ENCODE measurements at places on chromosomes 7 and 10. TPM values are rescaled to one million over a fixed set of nuclear protein-coding genes. Genes with fewer than 3 reads are reported as not detected.

DNA sequence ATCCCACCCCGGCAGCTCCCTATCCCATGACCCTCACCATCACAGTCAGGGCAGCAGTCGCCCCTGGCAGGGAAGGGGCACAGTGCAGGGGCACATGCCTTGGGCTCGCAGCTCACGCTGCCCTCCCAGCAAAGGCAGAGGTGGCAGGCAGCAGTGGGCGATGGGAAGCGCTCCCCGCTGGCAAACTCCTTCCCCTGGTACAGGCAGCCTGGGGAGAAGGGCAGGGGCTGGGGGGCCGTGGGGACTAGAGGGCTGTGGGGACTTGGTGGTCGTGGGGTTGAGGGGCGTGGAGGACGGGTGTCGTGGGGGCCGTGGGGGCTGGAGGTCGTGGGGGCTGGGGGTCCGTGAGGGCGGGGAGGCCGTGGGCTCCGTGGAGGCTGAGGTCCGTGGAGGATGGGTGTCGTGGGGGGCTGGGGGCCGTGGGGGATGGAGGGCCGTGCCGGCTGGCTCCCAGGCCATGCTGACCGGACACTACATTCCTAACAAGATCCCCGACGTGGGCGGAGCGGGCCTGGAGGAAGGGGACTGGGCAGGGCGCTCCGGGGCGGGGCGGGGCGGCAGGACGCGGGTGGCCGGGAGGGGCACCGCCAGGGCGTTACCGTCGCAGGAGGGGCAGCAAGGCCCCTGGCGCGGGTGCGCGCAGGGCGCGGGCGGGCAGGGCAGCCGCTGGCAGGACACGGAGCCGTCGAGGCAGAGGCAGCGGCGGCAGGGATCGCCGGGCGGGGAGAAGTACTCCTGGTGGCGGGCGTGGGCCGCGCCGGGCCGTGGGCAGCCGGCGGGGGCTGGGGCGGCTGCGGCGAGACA, 20.0 kb downstream of the KCP start:
- no peak for DNase-seq
- no peak overlapping the region for H3K27ac ChIP-seq

Gene PALD1
- 0.10 TPM for total RNA-seq

DNA sequence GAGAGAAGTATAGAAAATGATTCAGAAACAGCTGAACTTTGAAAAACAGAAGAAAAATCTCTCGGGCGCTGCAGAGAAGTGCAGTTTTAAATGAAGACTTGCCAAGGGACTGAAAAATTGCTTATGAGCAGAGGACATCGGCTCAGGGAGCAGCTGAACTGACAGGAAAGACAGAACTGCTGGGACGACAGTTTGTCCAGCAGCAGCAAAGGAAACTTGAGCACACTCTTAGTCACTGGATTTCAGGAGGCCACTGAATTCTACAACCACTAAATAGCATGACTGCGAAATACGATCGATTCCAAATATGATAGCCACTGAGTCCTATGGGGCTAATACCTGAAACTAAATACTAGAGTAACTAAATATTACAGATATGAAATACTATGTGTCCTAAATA, 43.0 kb downstream of the LEP start:
- no peak for DNase-seq
- H3K4me1 ChIP-seq: no peaks in the 10 kb centered on the region
- no peaks in the 10 kb centered on the region for H3K27me3 ChIP-seq
- H3K4me3 ChIP-seq: no peak overlapping the region
- no peaks in the 10 kb centered on the region for H3K36me3 ChIP-seq

GRCh38 chr7:32905175-32905662, 13.7 kb upstream of the KBTBD2 start:
- peak; percentile 68 for DNase-seq
- peak overlapping the region; percentile 31 for H3K4me3 ChIP-seq
- no peaks in the 10 kb centered on the region for H3K36me3 ChIP-seq

DNA sequence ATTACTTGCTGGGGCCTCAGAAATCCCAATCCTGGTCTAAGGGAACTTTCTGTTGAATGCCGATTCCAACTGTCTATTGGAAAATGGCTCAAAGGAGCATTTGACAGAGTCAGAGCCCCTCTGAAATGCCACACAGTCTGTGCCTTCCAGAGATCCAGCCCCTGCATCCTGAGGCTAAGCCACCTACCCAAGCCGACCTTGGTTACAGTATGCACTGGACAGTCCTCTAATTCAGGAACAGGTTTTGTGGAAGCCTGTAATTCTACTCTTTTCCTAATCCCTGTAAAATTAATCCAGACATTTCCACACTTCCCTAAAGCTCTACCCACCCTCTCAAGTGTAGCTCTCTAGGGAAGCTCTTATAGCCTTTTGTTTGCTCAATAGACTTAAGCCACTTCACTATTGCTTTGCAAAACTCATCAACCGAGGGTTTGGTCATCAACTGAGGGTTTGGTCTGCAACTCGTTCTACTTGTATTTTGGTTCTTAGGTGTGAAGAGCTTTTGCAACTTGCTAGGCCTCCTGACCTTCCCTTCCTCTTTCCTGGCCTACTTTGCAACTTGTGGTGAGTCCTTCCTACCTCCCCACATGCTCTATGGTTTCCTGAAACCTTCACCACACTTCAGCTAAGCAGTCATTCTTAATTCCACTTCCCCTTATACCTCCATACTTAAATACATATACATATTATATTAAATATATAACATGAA, 364.8 kb downstream of the SFMBT2 start:
- DNase-seq: peak; percentile 22
- H3K27me3 ChIP-seq: no peaks in the 10 kb centered on the region
- H3K4me3 ChIP-seq: no peak overlapping the region
- H3K4me1 ChIP-seq: no peaks in the 10 kb centered on the region
- H3K27ac ChIP-seq: peak overlapping the region; percentile 31

- no peak for DNase-seq
- H3K4me3 ChIP-seq: no peak overlapping the region
- no peaks in the 10 kb centered on the region for H3K36me3 ChIP-seq
- H3K27me3 ChIP-seq: no peaks in the 10 kb centered on the region
- H3K4me1 ChIP-seq: no peaks in the 10 kb centered on the region
Measured at GRCh38 chr10:78433076-78433595, 399.5 kb downstream of the RPS24 start.

- no peak overlapping the region for H3K27ac ChIP-seq
- H3K4me3 ChIP-seq: no peak overlapping the region
- H3K27me3 ChIP-seq: no peaks in the 10 kb centered on the region
- H3K36me3 ChIP-seq: no peaks in the 10 kb centered on the region
- DNase-seq: no peak
- H3K4me1 ChIP-seq: no peaks in the 10 kb centered on the region
Measured at GRCh38 chr10:113820507-113820906, 33.4 kb downstream of the DCLRE1A start.

DNA sequence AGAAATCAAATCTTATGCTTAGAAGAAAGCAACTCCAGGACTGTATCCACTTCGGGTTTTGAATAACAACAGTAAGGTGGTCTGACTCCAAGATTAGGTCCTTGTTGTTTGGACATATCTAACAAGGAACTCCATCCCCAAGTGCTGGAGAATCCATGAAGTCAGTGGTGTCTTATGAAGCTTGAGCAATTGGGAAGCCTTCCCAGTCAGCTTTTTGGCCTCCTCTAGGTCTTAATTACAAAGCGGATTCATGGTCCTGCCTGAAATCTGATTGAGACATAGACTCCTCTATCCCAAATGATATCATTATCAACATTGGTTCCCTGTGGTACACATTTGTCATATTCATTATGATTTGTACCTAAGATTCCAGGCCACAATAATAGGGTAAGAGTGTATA, 642.6 kb downstream of the AUTS2 start:
- no peaks in the 10 kb centered on the region for H3K4me1 ChIP-seq
- no peaks in the 10 kb centered on the region for H3K27me3 ChIP-seq
- H3K27ac ChIP-seq: no peak overlapping the region
- no peak overlapping the region for H3K4me3 ChIP-seq

GRCh38 chr10:4669585-4669984, 156.4 kb upstream of the AKR1E2 start:
- no peaks in the 10 kb centered on the region for H3K36me3 ChIP-seq
- H3K4me3 ChIP-seq: no peak overlapping the region
- H3K4me1 ChIP-seq: no peaks in the 10 kb centered on the region
- DNase-seq: no peak

DNA sequence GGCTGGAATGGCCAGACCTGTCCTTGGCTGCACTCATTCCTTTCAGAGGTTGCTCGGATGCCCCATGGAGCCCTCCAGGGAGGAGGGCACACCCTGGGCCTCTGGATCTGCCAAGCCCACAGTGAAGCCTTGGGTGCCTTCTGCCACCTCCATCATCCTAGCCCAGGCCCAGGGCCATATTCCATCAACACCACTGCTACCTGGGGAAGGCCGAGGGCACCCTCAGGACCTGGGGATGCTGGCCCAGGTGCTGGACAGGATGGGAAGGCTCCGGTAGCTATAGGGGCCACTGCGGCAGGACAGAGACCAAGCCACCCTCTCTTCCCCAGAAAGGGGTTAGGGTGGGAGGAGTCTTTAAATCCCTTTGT, 810 bp downstream of the OPN4 start:
- H3K27ac ChIP-seq: no peak overlapping the region
- no peak for DNase-seq
- no peaks in the 10 kb centered on the region for H3K36me3 ChIP-seq
- peaks cover 18% of the 10 kb centered on the region for H3K27me3 ChIP-seq
- H3K4me3 ChIP-seq: no peak overlapping the region

DNA sequence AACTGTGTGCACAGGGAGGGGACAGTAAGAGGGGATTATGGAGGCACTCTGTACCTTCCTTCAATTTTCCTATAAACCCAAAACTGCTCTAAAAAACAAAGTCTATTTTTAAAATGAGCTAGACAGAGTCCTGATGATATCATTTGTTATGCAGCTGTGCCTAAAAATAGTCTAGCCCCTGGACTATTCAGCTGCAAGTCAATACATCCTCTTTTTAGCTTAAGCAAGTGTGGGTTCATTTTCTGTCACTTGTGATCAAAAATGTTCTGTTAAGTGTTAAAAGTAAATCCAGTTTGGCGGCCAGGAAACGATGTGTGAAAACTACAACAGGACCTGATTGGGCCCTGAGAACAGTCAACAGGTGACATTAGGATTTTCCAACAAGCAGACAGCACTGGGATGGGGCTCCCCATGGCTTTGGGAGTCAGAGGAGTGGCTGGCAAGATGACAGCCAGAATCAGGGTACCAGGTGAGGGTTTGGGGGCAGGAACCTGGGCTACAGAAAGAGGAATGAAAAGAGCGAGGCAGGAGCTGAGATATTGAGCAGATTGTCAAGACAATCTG, 33.9 kb downstream of the FAM107B start:
- no peaks in the 10 kb centered on the region for H3K36me3 ChIP-seq
- H3K27me3 ChIP-seq: no peaks in the 10 kb centered on the region
- DNase-seq: no peak

Gene AUTS2
- total RNA-seq: 66.2 TPM

DNA sequence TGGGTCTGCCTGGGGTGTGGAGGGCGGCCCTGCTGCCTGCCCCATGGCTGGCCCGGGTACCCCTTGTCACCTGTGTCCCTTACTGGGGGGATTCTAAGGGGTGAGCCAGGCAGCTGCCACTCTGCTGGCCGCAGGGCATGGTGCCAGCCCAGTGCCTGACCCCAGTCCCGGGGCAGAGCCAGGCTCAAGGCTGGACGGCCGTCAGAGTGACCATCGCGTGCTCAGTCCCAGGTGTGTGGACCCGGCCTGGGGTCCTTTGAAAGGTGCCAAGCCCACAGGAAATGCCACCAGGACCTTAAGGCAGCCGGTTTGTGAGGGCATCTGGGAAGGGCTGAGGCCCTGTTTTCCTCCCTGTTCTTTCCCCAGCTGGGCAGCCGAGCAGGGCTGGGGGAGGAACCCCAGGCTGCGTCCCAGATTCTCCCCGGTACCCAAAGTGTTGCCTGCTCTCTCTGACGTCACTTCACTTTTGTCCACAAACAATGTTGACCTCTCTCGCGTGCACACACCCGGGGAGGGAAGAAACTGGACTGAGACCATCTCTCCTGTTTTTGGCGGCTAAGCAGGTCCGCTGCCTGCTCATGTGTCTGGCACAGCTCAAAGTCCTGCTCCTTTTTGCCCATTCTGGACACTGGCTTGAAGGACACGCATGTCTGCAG, 37.6 kb downstream of the PAPOLB start:
- H3K36me3 ChIP-seq: no peaks in the 10 kb centered on the region
- DNase-seq: no peak
- no peaks in the 10 kb centered on the region for H3K4me1 ChIP-seq
- H3K4me3 ChIP-seq: no peak overlapping the region
- no peak overlapping the region for H3K27ac ChIP-seq

DNA sequence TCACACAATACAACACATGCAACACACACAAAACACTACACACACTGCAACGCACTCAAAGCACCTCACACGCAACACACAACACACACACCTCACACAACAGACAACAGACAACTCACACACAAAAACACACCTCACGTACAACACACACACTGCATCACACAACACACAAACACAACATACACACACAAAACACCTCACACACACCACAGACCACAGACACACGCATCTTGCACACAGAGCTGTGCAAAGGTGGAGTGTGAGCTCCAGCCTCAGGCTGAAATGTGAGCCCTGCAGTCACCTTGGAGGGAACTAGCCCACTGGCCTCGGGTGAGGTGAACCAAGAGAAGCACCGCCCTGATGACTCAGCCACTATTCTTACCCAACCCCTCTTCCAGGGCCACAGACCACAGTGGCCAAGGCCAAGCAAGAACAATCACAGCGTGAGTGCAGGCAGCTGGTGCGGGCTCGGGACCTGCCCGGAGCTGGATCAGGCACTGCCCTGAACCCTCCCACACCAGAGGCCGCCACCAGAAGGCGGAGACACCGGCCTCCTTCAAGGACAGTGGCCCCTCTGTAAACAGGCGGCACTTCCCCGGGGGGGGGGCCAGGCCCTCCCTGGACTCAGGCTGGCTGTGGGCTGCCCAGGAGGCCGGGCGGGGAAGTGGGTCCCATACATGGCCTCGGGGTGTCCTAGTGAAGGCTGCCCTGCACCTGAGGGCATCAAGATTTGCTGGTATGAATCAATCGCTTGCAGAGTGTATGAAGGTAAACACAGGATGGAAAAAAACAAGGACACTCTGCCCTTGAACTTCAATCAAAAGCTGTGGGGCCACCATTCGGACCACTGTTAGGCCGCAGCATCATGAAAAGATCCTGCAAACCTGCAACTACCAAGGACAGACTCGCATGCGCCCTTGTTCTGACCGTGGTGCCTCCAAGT, 106.7 kb downstream of the TNS3 start:
- H3K4me1 ChIP-seq: no peaks in the 10 kb centered on the region
- H3K27me3 ChIP-seq: no peaks in the 10 kb centered on the region
- no peak overlapping the region for H3K27ac ChIP-seq
- no peak overlapping the region for H3K4me3 ChIP-seq

Gene EN2
- total RNA-seq: not detected

- H3K4me1 ChIP-seq: no peaks in the 10 kb centered on the region
- no peak overlapping the region for H3K4me3 ChIP-seq
- H3K27ac ChIP-seq: no peak overlapping the region
- no peaks in the 10 kb centered on the region for H3K36me3 ChIP-seq
- DNase-seq: no peak
Measured at GRCh38 chr10:130618647-130619046, 482.5 kb downstream of the GLRX3 start.

Gene ACTA2
- 7.8 TPM for total RNA-seq

- H3K4me3 ChIP-seq: no peak overlapping the region
- H3K27me3 ChIP-seq: no peaks in the 10 kb centered on the region
- no peaks in the 10 kb centered on the region for H3K4me1 ChIP-seq
- no peaks in the 10 kb centered on the region for H3K36me3 ChIP-seq
Measured at GRCh38 chr7:132099163-132099562, 477.1 kb downstream of the PLXNA4 start.

- H3K27me3 ChIP-seq: no peaks in the 10 kb centered on the region
- peaks cover 13% of the 10 kb centered on the region for H3K4me1 ChIP-seq
- H3K36me3 ChIP-seq: no peaks in the 10 kb centered on the region
- H3K4me3 ChIP-seq: no peak overlapping the region
Measured at GRCh38 chr7:139762886-139763285, 14.9 kb downstream of the HIPK2 start.

Gene TAS2R41
- total RNA-seq: 0.46 TPM

Gene SRGN
- total RNA-seq: 170 TPM

Gene CTAGE6
- 2.2 TPM for total RNA-seq
